ENCODE measurements at places on chromosomes 2 and 18.

- DNase-seq: no peak
Measured at GRCh38 chr2:26752656-26753055, 11.4 kb upstream of the SLC35F6 start.

DNA sequence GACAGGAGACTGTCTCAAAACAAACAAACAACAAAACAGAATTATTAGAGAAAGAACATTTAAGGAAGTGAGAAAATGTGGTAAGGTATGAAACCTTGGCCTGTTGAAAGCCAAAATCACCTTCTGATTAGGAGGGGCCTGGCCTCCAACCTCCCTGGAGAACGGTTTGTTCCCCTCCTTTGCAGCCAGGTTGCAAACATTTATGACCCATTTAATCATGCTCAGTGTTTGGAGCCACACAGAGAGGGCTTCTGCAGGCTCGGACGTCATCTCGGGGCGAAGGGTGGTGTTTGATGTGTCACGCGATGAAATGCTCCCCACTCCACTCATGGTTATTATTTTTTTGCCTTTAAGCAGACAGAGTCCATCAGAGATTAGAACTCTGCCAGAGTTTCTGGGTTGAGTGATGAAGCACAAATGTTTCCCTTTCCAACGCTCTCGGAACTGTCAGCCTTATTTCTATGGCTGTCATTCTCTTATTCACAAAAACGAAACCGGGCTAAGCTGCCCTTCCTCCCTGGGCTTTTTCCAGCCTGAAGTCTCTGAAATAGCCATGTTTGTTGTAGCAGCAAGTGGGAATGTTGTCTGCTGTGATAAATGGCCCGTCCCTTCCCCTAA is 33.6 kb upstream of the ROCK2 start:
- no peak for DNase-seq

DNA sequence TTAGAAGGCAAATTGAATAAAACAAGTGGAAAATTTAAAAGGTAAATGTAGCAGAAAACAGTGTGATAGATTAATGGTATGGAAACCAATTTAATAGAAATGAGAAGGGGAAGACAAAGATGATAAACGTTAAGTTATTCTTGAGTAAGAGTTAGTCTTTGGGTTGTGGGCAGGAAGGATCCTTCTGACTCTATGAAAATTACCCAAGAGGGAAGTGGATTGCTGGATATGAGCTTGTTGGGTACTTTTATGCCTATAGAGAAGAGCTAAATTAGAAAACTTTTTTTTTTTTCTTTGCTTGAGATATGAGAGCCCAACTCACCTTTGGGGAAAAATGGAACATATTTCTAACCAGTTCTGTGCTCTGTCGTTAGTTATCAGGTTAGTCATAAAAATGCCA is 144.0 kb downstream of the LDLRAD4 start:
- no peak for DNase-seq

DNA sequence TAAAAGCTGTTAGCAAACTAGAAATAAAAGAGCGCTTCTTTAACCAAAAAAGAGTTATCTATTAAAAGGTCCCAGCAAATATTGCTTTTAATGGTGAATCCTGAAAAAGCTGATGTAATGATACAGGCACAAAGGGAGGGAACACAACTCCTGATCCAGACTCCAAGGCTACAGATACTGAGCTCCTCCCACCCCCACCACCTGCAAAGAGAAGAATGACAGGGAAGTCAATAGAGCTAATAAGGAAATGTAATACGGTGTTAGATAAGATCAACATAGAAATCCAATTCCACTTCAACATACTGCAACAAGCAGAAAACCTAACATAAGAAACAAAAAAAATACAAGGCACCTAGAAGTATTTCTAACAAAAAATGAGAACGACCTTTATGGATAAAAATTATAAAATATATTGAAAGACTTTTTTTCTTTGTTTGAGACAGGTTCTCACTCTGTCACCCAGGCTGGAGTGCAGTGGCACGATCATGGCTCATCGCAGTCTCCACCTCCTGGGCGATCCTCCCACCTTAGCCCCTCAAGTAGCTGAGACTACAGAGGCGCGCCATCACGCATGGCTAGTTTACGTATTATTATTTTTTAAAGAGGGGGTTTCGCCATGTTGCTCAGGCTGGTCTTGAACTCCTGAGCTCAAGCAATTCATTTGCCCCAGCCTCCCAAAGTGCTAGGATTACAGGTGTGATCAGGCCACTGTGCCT is 192.2 kb downstream of the HDAC4 start:
- DNase-seq: no peak

- DNase-seq: no peak
Measured at GRCh38 chr2:182636699-182637098, 79.4 kb upstream of the DNAJC10 start.

GRCh38 chr2:197130318-197130717 is 180.3 kb downstream of the ANKRD44 start:
- DNase-seq: no peak

DNA sequence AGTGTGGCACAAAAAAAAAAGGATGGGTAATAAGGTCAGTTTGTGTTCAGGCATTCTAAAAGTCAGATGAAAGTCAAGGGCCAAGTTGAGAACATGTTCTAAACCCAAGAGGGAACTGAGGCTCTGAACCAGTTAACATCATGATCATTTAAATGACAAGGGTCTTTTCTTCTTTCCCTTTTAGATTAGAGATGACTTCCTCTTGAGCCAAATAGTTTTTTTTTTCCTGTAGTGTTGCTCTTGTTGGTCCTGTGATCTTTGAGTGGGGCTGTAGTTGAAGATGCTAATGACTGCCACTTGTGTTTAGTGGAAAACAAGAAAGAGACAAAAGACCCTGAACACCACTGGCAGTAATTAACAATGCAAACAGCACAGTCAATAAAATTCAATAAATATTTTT is 482.7 kb upstream of the SYT4 start:
- DNase-seq: no peak

GRCh38 chr2:34660741-34661140 is 1061.6 kb upstream of the FAM98A start:
- DNase-seq: no peak

Measured in stimulated activated CD8-positive, alpha-beta memory T cell treated with anti-CD3 and anti-CD28 coated beads, Interleukin-2, amount 100 ng/mL, for 1 hour (primary cell).